ENCODE measurements at places on chromosomes 3 and 15. TPM values are rescaled to one million over a fixed set of nuclear protein-coding genes. Genes with fewer than 3 reads are reported as not detected.

TRH gene
- not detected for total RNA-seq

TMEM41A gene
- total RNA-seq, result 7.4 TPM

DNAH1 gene
- total RNA-seq, result 1.7 TPM

SPESP1 gene
- 0.59 TPM for total RNA-seq

CCK gene
- 1.1 TPM for total RNA-seq

TNFAIP8L3 gene
- total RNA-seq, result 16.5 TPM

GP5 gene
- total RNA-seq, result not detected

HIGD2B gene
- total RNA-seq, result not detected

PDZRN3 gene
- 14.3 TPM for total RNA-seq

TMEM108 gene
- 0.12 TPM for total RNA-seq

CPN2 gene
- not detected for total RNA-seq

MCTP2 gene
- 4.7 TPM for total RNA-seq

Measured in smooth muscle cell of the coronary artery (primary cell).